ENCODE measurements at places on chromosomes 1 and 21. TPM values are rescaled to one million over a fixed set of nuclear protein-coding genes. Genes with fewer than 3 reads are reported as not detected.

- no peak for DNase-seq
Observed at GRCh38 chr1:38047603-38048141, 1.1 kb upstream of the POU3F1 start.

DNA sequence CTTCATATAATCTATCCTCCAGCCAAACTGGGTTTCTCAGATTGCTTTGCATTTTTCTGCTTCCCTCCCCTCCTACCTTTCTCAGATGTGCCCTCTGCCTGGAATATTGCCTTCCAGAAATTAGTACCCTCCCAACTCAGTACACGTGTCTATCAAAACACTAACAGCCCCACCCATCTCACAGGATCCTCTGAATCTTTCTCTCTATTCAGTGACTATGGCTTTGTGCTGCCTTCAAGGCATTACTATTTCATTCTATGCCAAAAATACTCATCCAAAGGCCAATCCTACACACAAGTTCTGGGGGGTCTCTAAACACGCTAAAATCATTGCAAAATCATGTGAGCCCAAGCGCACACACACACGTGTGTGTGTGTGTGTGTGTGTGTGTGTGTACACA is 58.4 kb downstream of the ZNF281 start:
- no peak for DNase-seq

DNA sequence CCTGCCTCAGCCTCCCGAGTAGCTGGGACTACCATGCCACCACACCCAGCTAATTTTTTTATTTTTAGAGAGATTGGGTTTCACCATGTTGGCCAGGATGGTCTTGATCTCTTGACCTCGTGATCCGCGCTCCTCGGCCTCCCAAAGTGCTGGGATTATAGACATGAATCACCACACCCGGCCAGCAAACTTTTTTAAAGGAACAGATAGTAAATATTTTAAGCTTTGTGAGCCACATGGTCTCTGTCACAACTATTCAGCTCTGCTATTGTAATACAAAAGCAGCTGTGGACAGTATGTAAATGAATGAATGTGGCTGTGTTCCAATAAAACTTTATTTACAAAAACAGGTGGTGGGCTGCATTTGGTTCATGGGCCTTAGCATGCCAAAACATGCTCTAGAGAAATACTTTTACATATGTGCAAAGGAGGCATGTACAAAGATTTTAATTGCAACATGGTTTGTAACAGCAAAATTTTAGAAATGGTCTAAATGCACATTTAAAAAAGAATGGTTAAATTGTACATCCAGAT is 47.0 kb downstream of the CDCP2 start:
- no peak for DNase-seq

DNA sequence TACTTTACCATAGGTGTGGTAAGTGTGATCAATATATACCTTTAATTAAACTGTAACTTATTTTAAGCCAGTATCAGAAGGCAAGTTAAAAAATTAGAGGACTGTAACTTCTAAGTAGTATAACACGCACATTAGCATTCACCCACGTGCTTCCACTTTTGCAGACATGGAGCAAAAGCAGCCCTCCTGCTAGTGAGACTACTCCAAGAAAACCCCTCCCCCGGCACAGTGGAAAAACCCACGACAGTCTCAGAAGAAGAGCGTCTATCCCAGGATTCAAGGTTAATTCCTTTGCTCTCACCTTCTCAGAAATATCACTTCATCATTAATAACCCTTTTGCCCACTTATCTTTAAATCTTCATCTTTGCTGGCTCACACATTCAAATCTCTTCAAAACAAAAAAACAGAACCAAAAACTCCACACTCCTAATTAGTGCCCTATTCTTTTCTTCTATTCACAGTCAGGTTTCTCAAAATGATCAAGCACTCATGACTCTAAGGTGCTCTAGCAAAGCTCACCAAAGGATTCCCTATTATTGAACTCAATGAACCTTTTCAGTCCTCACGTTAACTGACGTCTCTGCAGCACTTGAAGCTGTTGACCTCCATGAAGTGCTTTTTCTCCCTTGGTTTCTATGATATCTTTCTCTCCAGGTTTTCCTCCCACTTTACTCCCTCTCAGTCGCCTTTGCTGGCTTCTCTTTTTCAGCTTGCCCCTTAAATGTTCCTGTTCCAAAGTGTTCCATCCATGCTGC is 213.5 kb downstream of the SMYD3 start:
- DNase-seq = no peak

The COG2 gene
- total RNA-seq = 34.7 TPM

The LCE1A gene
- total RNA-seq = not detected

The GPR25 gene
- not detected for total RNA-seq

The FMO2 gene
- 66.6 TPM for total RNA-seq

The BCL2L15 gene
- 0.08 TPM for total RNA-seq

The OR2T35 gene
- not detected for total RNA-seq
